Esophagus muscularis mucosa (tissue), 4 donors: ENCODE measurements at places on chromosomes 2 and 18. TPM values are rescaled to one million over a fixed set of nuclear protein-coding genes. Genes with fewer than 3 reads are reported as not detected.

The KIF3C gene
- total RNA-seq: 11.9 TPM

The RIT2 gene
- total RNA-seq: not detected

GRCh38 chr2:168758970-168759820, 43.2 kb upstream of the NOSTRIN start:
- no peaks in the 10 kb centered on the region for H3K27me3 ChIP-seq
- no peak overlapping the region for H3K27ac ChIP-seq
- H3K4me3 ChIP-seq: no peak overlapping the region
- H3K36me3 ChIP-seq: peaks cover 5% of the 10 kb centered on the region
- peaks cover 4% of the 10 kb centered on the region for H3K4me1 ChIP-seq

DNA sequence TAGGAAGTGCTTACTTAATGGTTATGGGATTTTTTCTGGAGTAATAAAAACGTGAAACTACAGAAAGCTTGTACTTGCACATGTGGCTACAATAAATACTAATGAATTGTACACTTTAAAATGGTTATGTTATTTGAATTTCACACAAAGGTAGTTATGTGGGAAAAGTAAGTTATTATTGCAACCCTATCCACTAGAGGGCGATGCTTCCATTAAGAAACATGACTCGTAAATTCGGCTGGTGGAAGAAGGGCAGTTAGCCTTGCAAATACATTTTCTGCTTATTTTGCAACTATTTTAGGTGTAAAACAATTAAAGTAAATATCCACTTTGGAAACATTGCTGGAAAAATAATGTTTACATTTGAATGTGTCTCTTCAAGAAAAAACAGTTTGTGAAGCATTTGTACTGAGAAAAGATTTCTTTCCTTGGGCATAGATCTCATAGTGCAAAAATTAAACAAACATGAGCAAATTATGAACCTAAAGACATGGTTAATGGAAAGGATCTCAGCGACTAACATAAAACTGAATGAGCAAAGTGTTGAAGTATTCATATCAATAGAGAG, 68.1 kb upstream of the CSRNP3 start:
- H3K4me3 ChIP-seq: no peak overlapping the region
- peaks cover 6% of the 10 kb centered on the region for H3K4me1 ChIP-seq
- H3K27ac ChIP-seq: no peak overlapping the region
- H3K36me3 ChIP-seq: no peaks in the 10 kb centered on the region
- no peaks in the 10 kb centered on the region for H3K27me3 ChIP-seq
- no peak for DNase-seq

GRCh38 chr18:1037776-1038175, 133.1 kb downstream of the ADCYAP1 start:
- no peaks in the 10 kb centered on the region for H3K4me1 ChIP-seq
- no peak for DNase-seq

GRCh38 chr2:111678651-111679050, 205.3 kb downstream of the ANAPC1 start:
- no peak for DNase-seq
- no peaks in the 10 kb centered on the region for H3K36me3 ChIP-seq
- no peak overlapping the region for H3K4me3 ChIP-seq
- H3K27me3 ChIP-seq: no peaks in the 10 kb centered on the region

- H3K36me3 ChIP-seq: no peaks in the 10 kb centered on the region
- no peaks in the 10 kb centered on the region for H3K27me3 ChIP-seq
- DNase-seq: no peak
- H3K4me1 ChIP-seq: peaks cover 18% of the 10 kb centered on the region
- no peak overlapping the region for H3K4me3 ChIP-seq
- H3K27ac ChIP-seq: no peak overlapping the region
Observed at GRCh38 chr2:43453179-43454170, 142.4 kb downstream of the THADA start.
